Skeletal muscle tissue (tissue), 5 donors: ENCODE measurements at places on chromosomes 4 and X. TPM values are rescaled to one million over a fixed set of nuclear protein-coding genes. Genes with fewer than 3 reads are reported as not detected.

Gene GAGE12J
- not detected for total RNA-seq

Gene POU3F4
- total RNA-seq, result not detected

Gene DIPK2B
- 10.4 TPM for total RNA-seq

Gene MFAP3L
- 1.6 TPM for total RNA-seq

Gene RHOH
- 1.0 TPM for total RNA-seq

Gene BANK1
- 0.52 TPM for total RNA-seq

Gene SLC6A8
- total RNA-seq, result 13.0 TPM

Gene CCDC120
- total RNA-seq, result 0.52 TPM

Gene ARMCX6
- total RNA-seq, result 34.4 TPM

Gene LUZP4
- not detected for total RNA-seq

Gene TMEM156
- under 0.01 TPM for total RNA-seq
